GDM1 (cell line): ENCODE measurements at places on chromosomes 12 and 14.

DNA sequence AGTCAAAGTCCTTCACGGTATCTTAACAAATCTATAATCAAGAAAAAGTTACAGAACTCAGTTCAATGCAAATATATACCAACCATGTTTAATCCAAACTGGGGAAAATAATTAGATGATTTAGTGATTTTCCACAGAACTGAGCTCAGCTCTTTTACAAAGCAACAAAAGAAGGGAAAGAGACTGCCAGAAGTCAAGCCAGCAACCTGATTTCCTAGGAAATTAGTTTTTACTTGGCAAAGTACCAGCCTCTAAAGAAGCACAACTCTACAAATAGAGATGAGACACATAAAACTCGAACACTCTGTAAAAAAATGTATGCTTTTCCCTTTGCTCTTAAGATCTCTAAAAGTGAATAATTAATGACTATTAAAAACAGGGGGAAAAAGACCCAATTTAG lies 19.4 kb downstream of the NUMB start:
- no peak for DNase-seq

GRCh38 chr12:49843876-49844437 lies 1.1 kb upstream of the BCDIN3D start:
- DNase-seq, result no peak

- DNase-seq, result peak; percentile 74
These were observed 3.5 kb upstream of the AAAS start for GRCh38 chr12:53324779-53325510.

- no peak for DNase-seq
These were observed 72.0 kb downstream of the DIO3 start for GRCh38 chr14:101633276-101633675.

- no peak for DNase-seq
These were observed 131.0 kb downstream of the TTC8 start for GRCh38 chr14:88955455-88955854.
